ENCODE measurements at places on chromosomes 4 and X.

DNA sequence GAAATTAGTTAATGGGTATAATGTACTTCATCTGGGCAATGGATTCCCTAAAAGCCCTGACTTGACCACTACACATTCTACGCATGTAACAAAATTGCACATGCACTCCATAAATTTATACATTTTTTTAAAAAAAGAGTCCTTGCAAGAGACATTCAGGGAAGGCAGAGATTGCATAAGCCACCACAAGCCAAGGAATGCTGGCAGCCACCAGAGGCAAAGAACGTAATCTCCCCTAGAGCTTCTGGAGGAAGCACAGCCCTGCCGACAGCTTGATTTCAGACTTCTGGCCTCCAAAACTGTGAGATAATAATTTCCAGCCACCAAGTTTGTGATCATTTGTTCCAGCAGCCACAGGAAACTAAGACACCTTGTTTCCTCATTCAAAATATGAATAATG, 185.6 kb upstream of the GALNT7 start:
- DNase-seq, result no peak

GRCh38 chrX:7184816-7185215, 36.9 kb upstream of the PUDP start:
- DNase-seq, result no peak

DNA sequence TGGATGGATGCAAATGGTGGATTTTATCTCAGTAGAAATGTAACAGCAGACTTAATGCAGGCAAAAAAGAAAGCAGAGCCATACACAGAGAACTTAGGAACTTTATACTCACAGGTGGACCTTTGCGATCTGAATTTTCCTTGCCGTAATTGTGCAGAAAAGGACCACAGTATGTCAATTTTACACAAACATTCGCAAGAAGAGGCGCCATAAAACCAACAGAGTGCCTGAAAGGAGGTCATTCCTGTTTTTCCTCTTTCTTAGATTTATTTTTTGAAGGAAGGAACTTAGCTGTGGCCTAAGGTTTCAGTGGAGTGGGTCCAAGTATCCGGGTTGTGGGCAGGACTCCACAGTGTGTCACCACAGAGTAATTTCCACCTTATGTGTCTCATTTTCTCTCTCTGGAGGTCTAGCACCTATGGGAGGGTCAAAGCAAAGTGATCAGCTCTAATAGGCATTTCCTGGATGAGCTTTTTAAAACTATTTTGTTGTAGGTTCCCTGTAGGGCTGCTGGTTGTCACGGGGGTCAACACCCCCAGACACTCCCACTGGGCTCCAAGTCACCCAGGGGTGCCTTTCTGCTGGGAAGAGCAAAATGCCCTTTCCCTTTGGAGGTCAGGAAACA, 24.7 kb upstream of the PBDC1 start:
- no peak for DNase-seq

- no peak for DNase-seq
These were observed 1522.8 kb upstream of the PABPC4L start for GRCh38 chr4:135724421-135724820.

GRCh38 chr4:2354118-2354517, 64.3 kb downstream of the ZFYVE28 start:
- DNase-seq, result no peak

GRCh38 chr4:19803406-19803805, 448.3 kb upstream of the SLIT2 start:
- no peak for DNase-seq

GRCh38 chr4:73086095-73086868, 16.8 kb upstream of the COX18 start:
- no peak for DNase-seq

- DNase-seq, result no peak
These were observed 4.7 kb downstream of the XG start for GRCh38 chrX:2756548-2756947.

- DNase-seq, result no peak
These were observed 2317.3 kb downstream of the PCDH7 start for GRCh38 chr4:33037464-33037863.

DNA sequence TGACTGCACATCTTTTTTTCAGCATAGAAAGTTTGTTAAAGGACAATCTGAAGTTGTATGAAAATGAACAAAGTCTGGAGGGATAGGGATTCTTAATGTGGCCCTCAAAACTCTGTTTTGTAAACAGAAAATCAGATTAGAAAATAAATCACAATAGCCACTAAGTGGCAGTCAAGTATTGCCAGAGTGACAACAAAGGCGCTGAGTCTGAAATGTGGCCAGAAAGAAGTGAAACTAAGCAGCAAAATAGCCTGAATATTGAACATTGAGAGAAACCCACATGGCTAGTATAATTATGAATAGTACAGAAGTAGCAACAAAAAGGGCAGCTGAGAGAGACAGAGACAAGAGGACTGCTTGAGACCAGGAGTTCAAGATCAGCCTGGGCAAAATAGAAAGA, 81.1 kb upstream of the CT45A1 start:
- DNase-seq, result no peak

All from substantia nigra (tissue), 51 donors.